ENCODE measurements at places on chromosomes 2 and 18.

DNA sequence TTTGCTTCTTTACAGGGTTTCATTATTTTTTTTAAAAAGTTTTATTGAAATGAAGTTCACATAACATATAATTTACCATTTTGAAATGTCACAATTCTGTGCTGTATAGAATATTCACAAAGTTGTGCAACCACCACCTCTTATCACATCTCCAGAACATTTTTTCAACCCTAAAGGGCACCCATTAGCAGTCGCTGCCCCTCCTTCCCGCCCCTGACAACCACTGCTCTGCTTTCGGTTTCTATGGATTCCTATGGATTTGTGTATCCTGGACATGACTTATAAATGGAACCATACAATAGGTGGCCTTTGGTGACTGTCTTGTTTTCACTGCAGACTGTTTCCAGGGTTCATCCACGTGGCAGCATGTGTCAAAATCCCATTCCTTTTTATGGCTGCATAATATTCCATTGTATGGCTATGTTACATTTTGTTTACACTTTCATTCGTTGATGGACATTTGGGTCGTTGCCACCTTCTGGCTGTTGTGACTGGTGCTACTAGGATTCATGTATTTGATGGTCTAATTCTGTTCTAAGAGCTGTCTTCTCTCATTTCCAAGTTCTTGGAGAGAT lies 52.6 kb downstream of the SH3BP4 start:
- no peak overlapping the region for H3K4me3 ChIP-seq
- H3K27me3 ChIP-seq, result no peaks in the 10 kb centered on the region
- H3K27ac ChIP-seq, result no peak overlapping the region
- H3K36me3 ChIP-seq, result no peaks in the 10 kb centered on the region
- no peaks in the 10 kb centered on the region for H3K4me1 ChIP-seq

DNA sequence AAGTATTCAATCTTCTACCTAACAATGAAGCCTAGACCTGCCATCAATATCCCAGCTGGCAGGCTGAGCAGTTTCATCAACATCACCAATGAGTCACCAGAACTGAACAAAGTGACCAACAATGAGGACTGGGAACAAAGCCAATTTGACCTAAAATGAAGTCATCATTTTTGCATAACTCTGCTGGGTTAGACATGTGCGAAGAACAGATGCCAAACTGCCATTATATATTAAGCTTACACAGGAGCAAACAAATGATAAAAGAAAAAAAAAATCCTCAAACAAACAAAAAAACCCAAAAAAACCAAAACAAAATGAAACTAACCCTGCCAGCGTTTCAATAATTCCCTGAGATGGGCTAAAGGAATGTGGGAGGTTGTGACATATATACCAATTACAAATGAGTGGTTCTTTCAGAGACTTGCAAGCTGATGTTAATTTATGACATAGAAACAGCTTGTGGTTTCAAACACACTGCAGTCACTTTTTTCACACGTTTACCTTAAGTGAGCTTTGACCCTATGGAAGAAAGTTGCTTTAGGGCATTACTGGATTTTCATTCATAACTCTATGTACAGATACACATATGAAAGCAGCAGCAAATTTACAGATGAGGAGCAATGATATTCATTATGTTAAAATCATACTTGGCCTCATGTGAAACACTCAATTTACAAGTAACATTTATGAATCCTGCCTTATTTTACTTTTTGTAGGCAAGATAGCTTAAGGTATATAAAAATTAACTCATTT lies 56.9 kb upstream of the CCDC141 start:
- no peaks in the 10 kb centered on the region for H3K36me3 ChIP-seq
- H3K4me3 ChIP-seq, result no peak overlapping the region
- H3K27ac ChIP-seq, result no peak overlapping the region
- H3K27me3 ChIP-seq, result no peaks in the 10 kb centered on the region
- DNase-seq, result no peak

GRCh38 chr2:171813729-171814128 lies 80.3 kb downstream of the SLC25A12 start:
- H3K4me3 ChIP-seq, result no peak overlapping the region
- H3K27me3 ChIP-seq, result no peaks in the 10 kb centered on the region
- no peaks in the 10 kb centered on the region for H3K4me1 ChIP-seq
- no peaks in the 10 kb centered on the region for H3K36me3 ChIP-seq
- DNase-seq, result no peak

GRCh38 chr2:101036562-101036961 lies 34.5 kb downstream of the RPL31 start:
- no peak overlapping the region for H3K27ac ChIP-seq
- H3K4me3 ChIP-seq, result no peak overlapping the region

- DNase-seq, result no peak
- H3K4me1 ChIP-seq, result peaks cover 5% of the 10 kb centered on the region
- H3K27ac ChIP-seq, result no peak overlapping the region
- H3K4me3 ChIP-seq, result no peak overlapping the region
- H3K36me3 ChIP-seq, result no peaks in the 10 kb centered on the region
Measured at GRCh38 chr18:59957957-59958356, 58.2 kb downstream of the PMAIP1 start.

- peaks cover 19% of the 10 kb centered on the region for H3K4me1 ChIP-seq
- no peaks in the 10 kb centered on the region for H3K27me3 ChIP-seq
- no peaks in the 10 kb centered on the region for H3K36me3 ChIP-seq
- no peak overlapping the region for H3K4me3 ChIP-seq
- H3K27ac ChIP-seq, result no peak overlapping the region
Measured at GRCh38 chr18:58761970-58762780, 90.9 kb downstream of the MALT1 start.

Measured in CD4-positive, alpha-beta memory T cell (primary cell).